ENCODE measurements at places on chromosomes 7 and 10.

DNA sequence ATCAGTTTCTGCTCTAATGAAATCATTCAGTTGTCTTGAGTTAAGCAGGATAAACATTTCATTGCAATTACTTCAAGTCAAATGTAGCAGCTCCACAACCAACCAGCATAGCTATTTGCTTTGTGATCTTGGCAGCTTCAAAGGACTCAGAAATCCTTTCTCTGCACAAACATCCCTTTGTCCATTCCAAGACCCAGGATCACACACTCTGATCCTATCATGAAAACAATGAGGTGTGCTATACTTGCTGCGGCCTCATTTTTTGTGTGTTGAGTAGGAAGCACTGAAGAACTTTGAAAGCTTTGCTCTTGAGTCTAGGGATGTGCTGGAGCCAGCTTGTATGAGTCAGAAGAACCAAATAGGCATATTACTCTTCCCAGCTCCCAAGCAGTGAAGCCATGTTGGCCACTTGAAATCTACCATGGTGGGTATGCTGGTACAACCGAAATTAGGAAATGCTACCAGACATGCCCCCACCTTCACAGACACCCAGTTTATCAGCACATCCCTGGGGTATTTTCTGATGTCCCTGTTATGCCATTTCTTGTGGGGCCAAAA, 199.4 kb upstream of the PRSS58 start:
- DNase-seq = no peak

- no peak for DNase-seq
Measured at GRCh38 chr10:54148508-54148907, 652.5 kb downstream of the PCDH15 start.

- peak; percentile 2 for DNase-seq
Measured at GRCh38 chr7:134886353-134887057, 99.8 kb upstream of the AGBL3 start.

GRCh38 chr10:44380829-44381600, 3.9 kb downstream of the CXCL12 start:
- no peak for DNase-seq

DNA sequence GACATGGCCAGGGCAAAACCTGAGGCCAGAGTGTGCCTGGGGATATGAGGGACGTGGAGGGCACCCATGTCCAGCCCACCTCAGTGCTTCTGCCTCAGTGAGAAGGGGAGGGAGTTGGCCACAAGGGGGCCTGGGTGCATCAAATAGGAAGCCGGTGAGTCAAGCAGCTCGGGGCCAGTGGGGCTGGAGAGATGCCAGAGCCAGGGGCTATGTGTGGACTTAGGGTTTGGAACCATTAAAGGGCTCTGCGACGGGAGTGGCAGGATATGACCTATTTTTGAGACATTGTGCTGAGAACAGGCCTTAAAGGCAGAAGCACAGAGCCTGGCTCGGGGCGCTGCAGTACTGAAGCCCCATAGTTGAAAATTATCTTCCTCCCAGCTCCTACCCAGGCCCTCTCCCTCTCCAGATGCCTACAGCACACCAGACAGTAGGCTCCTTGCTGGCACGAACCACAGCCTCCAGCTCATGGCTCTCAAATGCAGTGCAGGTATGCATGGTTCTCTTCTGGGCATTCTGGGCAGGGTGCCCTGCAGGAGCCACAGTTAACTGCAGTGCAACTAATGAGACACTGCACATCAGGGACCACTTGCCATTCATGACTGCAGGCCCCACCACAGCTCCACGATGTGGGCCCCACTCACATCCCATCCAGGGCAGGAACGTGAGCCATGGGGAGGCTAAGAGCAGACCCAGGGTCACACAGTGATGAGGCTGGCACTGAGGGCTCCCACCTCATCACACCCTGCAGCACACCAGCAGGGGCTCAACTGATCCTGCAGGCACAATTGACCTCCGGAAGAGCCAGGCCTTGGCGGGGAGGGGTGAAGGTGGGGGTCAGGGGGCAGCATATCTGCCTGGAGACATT, 7.2 kb upstream of the PGAM2 start:
- DNase-seq = peak; percentile 51

GRCh38 chr7:131568970-131569369, 12.5 kb upstream of the PODXL start:
- no peak for DNase-seq

GRCh38 chr7:104264285-104264684, 56.5 kb upstream of the ORC5 start:
- no peak for DNase-seq

GRCh38 chr10:29392376-29393021, 103.6 kb downstream of the LYZL1 start:
- peak; percentile 66 for DNase-seq

DNA sequence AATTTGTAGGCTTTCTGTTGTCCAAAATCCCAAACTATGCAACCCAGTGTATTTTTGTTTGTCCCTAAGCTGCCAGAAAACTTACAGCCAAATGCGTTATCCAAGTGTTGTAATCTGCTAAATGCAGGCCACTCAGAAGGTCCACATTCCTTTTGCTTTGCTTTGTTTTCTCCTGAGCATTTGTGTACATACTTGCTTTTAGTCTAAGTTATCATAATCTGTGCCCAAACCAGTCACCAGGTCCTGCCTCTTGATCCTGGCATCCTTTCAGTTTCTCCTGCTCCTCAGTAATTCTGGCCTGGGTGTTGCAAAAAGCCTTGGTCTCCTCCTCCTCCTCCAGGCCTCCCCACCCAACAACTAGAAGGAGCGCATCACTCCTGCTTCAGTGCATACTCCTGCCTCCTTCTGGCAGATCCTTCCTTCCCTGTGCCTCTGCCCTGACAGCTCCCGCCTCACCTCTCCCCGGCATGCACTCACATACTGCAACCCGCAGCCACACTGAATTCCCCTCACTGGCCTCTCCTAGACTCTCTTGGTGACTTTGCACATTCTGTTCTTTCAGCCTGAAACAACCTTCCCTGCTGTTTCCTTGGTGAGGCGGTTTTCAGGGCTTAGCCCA, 2.3 kb downstream of the DENND2A start:
- no peak for DNase-seq

- peak; percentile 53 for DNase-seq
Measured at GRCh38 chr10:114102256-114102655, 58.6 kb downstream of the ADRB1 start.

DNA sequence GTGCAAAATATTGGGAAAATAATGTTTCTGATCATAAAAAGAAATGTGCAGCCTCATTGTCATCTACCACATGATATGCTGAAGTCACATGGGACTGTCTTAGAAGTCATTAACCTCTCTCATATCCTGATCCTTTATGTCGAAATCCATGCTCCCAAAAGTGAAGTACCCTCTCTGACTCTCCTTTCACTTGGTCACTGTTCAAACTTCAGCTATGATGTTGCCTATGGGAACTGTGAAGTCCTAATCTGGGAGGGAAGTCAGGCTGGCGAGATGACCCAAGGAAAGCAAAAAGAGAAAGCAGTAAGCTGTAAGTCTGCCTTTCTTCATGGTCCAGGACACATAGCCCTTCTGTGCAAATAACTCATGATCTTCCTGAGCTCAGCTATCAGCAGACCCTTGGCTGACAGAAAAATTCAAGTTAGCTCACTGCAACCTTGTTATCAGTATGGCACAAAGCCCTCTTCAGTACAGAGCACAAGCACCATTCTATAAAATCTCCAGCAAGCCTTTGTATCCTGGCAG, 29.5 kb downstream of the WASL start:
- peak; percentile 44 for DNase-seq

- DNase-seq = no peak
Measured at GRCh38 chr10:5871596-5871995, 18.1 kb downstream of the ANKRD16 start.

DNA sequence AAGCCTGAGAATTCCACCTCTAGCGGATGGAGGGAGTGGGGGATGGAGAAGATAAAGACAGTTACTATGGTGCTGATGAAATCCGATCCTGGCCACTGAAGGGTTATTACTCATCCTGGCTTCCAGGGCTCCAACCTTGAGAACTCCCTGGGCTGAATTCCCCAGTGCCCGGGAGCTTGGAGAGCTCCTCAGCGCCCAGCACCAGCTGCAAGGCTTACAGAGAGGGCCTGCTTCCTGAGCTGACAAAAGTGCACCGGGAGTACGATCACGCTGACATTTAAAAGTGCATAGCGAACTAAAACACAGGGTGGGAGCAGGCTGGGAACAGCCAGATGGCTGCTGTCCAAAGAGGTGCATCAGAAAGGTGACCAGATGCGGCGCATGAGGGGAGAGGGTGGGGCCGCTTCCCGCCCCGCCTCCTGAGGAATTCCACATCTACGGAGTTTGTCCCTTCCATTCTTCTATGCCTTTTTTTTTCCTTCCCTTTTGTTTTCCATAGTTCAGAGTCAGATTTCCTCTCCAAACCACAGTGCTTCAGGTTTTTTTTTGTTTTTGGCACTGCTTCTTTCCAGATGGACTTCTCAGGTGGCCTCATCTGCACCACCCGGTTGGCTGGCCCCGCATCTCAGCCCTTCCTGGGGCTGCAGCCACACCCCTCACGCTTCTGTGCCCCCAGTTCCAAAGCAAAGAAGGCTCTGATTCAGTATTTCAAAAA, 62.4 kb upstream of the MKRN1 start:
- DNase-seq = no peak

- no peak for DNase-seq
Measured at GRCh38 chr7:130409067-130409711, 28.9 kb downstream of the CPA1 start.

- no peak for DNase-seq
Measured at GRCh38 chr7:97269741-97270140, 152.2 kb downstream of the SDHAF3 start.

DNA sequence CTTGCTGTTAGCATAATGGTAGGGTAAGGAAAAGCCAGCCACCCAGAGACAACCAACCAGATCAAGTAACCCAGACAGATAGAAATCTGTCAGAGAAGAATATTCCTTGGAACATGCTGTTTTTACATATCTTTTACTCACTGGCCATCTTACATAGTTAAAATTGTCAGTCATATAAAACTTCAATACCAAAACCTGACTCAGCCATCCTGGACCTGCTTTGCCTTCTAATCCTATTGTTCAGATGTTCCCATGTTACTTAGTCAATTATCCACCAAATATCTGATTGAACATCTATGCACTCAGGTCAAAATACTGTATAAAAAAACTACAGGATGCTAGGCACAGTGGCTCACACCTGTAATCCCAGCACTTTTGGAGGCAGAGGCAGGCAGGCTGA, 466.5 kb upstream of the NRP1 start:
- no peak for DNase-seq

GRCh38 chr10:12445701-12446334, 96.5 kb downstream of the CAMK1D start:
- no peak for DNase-seq

- DNase-seq = no peak
Measured at GRCh38 chr10:64067009-64067606, 545.9 kb downstream of the REEP3 start.

DNA sequence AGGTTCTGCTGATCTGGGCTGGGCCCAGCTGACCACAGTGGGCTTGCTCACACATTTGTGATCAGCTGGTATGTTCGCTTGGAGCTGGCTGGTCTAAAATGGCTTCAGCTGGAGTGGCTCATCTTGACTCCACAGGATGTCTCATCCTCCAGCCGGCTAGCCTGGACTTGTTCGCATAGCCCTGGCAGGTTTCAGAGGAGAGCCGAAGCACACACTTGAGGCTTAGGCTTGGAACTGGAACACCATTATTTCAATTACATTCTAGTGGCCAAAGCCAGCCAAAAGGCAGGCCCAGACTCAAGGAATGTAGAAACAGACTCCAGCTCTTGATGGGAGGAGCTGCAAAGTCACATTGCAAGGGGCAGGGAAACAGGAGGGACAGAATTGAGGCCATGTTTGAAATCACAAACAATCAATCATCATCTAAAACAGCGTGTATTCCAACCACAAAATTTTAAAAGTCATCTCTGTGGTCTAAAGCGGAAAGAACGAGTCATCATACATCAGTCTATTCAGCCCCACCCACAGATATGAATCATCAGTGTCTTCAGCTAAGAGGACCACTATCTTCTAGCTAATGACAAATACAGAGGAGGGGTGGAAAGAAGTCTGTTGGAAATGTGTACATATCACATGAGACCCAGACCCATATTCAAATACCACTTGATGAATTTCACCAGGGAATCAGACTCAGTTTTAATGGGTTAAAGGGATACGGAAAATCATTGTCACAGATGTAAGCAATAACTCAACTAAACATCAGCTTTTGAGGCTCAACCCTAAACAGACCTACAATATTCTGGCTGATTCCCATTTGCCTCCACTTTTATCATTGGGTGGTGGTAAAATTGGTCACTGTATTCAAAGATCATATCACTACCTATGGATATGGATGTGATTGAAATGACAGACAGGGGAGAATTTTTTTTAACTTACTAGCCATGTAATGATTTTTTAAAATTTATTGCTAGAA, 139.0 kb upstream of the MKLN1 start:
- DNase-seq = peak; percentile 70

- DNase-seq = no peak
Measured at GRCh38 chr10:98388101-98388655, 26.8 kb downstream of the PYROXD2 start.

DNA sequence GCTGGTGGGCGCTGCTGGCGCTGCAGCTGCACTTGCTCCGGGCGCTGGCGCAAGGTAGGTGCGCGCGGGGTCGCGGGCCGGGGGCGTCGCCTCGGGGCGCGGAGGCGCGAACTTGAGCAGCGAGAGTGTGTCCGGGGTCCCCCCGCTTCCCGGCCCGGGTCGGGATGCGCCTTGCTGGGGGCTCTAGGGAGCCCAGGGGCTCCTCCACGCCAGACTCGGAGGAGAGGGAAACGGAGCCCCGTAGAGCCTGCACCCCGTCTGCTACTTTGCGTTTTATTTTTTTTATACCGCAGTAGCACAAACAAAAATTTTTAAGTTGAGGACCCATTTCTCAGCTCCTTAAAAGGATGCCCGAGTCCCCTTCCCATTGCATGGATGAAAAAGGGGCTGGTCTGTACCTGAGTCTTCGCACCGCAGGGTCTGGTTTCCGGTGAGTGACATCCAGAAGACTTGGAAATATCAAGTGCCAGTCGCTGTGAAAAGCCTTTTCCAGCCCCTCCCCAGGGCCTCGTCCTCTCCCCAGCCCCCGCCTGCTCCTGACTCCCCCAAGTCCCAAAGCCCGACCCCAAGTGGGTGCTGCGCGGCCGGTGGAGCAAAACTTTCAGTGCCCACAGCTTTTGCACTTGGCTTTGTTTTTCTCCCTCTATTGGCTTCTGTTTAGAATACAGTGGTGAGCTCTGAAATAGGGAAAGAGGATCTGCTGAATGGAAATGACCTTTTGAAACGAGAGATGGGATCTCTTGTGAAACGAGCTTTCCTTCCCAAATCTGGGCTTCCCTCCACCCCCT, 973 bp downstream of the SDK1 start:
- DNase-seq = no peak

DNA sequence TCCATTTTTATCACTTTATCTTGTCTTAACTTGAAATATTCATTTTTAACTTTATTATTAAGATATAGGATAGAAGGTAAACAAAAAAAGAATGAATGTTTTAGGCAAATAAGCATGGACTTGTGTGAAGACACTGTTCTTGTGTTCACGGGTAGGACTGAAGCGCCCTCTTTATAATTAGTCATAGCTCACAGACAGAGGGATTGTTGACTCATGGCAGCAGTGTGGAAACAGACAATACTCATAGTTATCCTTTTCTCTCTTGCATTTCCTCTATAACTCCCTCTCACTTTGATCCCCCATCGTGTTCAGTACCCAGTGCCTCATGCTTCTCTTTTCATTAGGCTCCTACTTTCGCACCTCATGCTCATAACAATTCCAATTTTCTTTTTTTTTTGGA, 731.8 kb downstream of the PHTF2 start:
- DNase-seq = no peak
